Activated gamma-delta T cell treated with anti-CD3 and anti-CD28 coated beads, Interleukin-2, amount 50 U/mL, for 16 hours (primary cell): ENCODE measurements at places on chromosomes 16 and 17.
A peak's percentile ranks its signal among the peaks of the same experiment; 100 is the strongest.

DNA sequence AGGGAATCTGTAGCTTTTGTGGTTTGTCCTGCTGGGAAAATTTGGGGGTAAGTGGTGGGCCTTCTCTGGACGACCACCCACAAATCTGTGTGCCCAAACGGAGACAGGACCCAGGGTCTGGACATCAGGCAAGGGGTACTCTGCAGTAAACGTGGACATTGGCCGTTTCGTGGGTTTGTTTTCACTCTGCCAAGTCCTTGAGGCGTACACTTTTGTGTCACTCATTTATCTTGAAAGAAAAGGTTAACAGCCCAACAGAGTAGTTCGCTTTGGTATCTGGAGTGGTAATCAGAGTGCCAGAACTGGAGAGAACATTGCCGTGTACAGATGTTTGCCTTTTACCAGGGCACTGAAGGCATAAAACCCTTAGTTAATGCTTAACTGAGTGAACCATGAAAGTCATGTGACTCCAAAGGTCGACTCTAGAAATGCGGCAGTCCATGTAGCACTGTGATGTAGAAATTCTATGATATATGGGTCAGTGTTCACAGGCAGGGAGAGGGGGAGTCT lies 15.4 kb downstream of the NAA60 start:
- no peak for DNase-seq

- no peak for DNase-seq
Observed at GRCh38 chr17:21173543-21173942, 40.4 kb downstream of the TMEM11 start.

GRCh38 chr17:59392973-59393679 lies 61.7 kb downstream of the YPEL2 start:
- no peak for DNase-seq

GRCh38 chr17:1541367-1541904 lies 21.2 kb downstream of the PITPNA start:
- no peak for DNase-seq

DNA sequence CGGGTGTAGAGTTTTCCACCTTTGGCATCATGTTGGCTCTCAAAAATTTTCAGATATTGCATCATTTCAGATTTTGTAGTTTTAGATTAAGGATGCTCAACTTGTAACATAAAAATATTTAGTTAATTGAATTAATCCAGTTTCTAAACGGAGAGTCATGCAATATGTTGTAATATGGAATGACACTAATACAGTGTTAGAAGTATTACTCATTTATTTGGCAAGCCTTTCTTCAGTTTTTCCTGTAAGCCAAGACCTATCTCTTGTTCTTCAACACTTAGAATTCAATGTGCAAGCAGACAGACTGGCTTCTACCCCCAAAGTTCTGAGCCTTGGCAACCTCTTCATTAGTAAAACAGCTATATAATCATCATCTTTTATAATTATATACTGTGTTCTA lies 985.0 kb upstream of the GOT2 start:
- no peak for DNase-seq

GRCh38 chr17:57356153-57356718 lies 99.9 kb downstream of the MSI2 start:
- no peak for DNase-seq

DNA sequence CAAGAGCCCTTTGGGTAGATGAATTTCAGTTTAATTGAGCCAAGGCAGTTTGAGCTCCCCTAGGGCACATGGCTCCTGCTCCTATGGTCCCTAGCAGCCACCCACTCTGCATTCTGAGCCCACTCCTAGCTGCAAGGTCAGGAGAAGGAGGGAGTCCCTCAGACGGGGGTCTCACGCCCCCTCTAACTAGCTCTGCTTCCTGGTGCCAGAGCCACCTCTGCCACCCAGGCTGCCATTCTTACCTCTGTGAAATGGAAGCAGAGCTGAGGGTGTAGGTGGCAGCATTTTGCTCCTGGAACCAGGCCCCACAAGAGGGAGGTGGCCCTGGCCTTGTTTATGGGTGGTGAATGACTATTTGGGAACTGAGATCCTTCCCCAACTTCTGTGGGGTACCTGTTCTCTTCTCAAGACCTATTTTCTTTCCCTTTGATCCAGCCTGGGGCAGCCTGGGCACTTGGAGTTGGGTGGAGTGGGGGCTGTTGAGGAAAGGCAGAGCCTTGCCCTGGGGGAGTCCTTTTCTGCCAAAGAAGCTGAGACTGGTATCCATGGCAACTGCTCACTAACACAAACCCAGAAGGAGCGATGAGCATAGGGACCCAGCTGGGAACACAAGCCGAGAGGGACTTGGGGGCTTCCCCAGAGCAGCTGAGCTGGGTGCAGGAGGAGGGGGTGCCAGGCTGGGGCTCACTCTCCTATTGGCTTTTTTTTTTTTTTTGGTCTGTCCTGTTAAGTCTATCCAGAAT lies 4.8 kb downstream of the SPNS2 start:
- DNase-seq = no peak

DNA sequence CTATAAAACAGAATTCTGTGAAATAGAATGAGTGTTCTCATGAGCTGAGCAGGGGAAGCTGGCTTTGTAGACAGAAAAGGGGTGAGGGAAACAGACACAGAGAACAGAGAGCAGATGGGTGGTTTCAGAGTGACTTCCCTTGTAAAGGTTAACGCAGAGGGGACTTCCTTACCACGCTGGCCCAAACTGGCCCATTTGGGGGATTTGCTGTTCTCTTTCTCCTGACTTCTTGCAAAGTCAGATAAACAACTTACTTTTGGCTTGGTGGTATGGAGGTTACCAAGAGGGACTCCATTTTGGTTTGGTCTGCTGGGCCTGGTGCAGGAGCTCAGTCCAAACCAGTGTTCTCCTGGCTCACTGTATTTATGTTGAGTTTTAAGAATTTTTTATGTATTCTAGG lies 48.4 kb downstream of the SEC14L1 start:
- peak; percentile 15 for DNase-seq

GRCh38 chr16:78310990-78311561 lies 211.6 kb downstream of the WWOX start:
- DNase-seq = no peak

- no peak for DNase-seq
Observed at GRCh38 chr17:81328978-81329926, 34.1 kb upstream of the SLC38A10 start.

- DNase-seq = no peak
Observed at GRCh38 chr17:70208825-70209555, 39.7 kb downstream of the KCNJ2 start.

GRCh38 chr16:31472709-31473203 lies 804 bp downstream of the TGFB1I1 start:
- no peak for DNase-seq

GRCh38 chr16:7086822-7087616 lies 245.6 kb upstream of the RBFOX1 start:
- no peak for DNase-seq

DNA sequence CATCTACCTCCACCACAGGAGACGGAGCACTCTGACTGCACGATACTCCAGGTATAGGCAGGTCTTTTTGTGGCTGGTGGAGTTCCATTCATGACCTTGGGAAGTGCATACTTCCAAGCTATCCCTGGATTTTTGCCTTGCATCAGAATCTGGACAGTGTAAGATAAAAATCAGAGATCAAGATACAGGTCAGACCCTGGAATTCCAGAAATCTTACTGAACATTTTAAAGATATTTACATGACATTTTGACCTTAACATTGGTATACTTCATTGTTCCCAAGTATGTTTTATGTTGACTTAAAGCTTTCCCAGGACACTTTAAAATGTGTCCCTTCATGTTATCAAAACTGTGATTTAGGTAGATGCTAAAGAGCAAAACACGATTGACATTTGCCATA lies 101.0 kb downstream of the SYCE1L start:
- no peak for DNase-seq

DNA sequence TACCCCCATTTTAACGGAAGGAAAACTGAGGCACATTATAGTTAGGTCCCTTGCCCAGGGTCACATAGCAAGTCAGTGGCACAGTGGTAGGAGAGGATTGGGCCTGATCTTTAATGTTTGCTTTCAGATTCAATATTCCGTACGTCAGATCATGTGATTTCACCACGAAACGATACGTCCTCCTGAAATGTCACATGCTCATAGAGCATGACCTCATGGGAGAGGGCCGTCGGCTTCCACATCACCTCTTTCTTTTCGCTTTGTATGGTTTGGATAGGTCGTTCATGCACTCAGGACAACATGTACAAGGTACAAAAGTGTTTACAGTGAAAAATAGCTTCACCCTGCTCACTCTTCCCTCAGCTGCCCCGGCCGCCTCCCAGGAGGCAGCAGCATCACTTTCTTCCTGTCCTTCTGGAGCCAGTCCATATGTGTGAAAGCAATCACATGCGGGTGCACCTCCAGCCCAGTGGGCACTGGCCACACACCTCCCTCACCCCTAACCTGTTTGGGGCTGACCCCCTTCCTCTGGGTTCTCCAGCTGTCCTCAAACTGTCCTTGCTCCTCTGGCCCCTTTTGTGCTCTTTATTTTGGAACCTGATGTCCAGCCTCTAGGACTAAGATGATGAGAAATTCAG lies 199.9 kb downstream of the FOXL1 start:
- no peak for DNase-seq

DNA sequence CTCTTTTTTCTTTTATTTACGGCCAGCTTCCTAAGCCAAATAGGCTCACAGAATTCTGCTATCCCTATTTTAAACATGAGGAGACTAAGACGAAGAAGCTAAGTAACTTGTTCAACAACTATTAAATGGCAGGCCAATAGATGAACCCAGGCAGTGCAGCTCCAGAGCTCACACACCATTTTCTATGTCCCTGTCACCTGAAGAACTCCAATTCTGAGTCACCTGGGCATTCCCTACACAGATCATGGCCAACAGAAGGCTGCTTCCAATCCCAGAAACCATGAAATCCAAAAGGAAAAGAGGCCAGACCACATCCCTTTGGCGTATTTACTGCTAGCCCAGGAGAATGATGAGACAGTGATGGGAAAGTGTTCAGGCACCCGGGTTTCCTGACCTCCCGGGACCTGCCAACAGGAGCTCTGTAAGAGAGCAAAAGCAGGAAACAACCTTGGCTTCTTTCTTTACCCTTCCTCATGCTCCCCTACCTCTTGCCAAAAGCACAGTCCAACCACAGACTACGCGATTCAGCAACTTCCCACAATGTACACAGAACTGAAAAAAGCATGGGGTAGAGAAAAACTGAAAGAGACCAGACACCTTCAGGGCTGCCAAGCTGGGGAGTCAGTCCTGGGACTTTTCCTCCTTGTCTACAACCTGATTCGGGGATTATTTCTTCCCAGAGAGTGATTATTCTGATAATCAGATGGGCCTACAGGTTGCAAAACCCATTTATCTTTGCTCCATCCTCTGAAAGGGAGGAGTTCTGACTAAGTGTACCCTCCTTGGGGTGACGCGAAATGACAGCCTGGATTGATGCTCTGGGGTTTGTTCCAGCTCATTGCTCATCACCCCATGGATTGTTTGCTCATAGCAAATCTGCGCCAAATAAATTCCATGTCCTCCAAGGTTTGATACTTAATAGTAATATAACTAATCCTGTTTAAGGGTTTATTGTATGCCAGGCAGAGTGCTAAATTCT lies 47.8 kb upstream of the HAS3 start:
- no peak for DNase-seq

- no peak for DNase-seq
Observed at GRCh38 chr17:38508570-38508950, 80.3 kb downstream of the ARHGAP23 start.

DNA sequence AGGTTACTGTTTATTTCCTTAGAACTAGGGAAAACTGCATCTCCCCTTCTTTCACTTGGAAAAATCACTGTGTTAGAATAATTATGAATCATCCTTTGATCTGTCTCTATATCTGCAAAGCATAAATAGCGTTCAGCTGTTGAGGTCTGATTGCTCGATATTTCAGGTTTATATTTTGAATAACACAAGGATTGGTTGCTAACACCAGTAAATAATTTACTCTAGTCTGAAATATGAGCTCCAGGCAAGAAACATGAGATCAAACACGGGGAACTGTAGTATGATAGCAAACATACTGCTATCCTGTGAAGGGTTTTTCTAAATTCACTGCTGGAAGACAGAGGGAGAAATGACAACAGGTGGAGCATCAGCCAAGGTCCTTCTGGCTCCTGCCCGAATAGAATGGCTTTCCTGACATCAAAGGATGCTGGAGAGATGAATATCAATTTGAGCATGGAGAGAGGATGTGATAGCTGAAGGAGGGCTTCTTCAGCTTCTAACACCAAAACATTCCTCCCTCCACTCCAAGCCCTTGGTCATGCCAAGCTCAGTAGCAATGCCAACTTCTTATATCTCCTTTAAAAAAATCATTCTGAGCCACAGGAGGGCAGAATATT lies 450.3 kb downstream of the SHISA9 start:
- no peak for DNase-seq

DNA sequence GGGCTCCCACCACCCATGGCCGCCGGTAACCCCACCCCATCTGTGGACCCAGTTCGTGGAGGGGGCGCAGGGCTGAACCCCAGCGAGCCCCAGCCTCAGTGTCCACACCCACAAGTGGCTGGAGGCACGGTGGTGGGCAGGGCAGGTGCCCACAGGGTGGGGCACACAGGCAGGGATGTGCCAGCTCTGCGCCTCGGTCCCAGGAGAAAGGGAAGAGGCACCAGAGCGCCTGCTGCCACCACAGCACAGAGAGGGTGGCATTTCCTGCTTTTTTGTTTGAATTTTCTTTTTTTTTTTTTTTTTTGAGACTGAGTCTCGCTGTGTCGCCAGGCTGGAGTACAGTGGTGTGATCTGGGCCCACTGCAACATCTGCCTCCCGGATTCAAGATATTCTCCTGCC lies 19.0 kb downstream of the ZFPM1 start:
- DNase-seq = no peak

- no peak for DNase-seq
Observed at GRCh38 chr17:76791053-76791980, 53.4 kb downstream of the MFSD11 start.

- no peak for DNase-seq
Observed at GRCh38 chr17:56130026-56130425, 23.2 kb upstream of the ANKFN1 start.

- DNase-seq = no peak
Observed at GRCh38 chr16:7025616-7026190, 306.9 kb upstream of the RBFOX1 start.

DNA sequence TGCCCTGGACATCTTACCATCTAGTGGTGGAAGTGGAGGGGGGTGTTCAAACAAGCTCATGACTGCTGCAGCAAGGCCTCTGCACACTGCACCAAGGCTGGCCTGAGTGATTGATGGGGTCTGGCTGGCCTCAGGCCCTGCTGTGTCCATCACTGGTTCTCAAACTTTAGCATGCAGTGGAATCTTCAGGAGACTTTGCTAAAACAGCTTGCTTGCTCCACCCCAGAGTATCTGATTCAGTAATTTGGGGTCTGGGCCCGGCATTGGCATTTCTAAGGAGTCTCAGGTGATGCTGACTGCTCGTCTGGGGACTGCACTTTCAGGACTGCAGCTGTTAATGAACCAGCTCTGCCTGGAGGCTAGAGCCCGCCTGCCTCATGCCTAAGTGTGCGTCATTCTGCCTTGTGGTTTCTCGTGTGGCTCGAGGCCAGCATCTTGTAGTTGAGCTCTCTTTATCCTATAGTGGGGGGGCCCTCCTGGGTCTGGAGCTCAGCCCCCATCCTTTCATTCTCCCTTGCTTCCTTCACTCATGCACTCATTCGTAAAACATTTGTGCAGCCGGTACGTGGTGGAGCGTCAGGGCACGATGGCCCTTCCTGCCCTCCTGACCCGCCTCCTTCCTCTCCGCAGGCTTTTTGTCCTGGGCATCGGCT lies 4.1 kb downstream of the MGAT5B start:
- DNase-seq = no peak

- DNase-seq = no peak
Observed at GRCh38 chr17:10051112-10051511, 146.0 kb upstream of the RCVRN start.
